ENCODE measurements at places on chromosomes 11 and 22.

DNA sequence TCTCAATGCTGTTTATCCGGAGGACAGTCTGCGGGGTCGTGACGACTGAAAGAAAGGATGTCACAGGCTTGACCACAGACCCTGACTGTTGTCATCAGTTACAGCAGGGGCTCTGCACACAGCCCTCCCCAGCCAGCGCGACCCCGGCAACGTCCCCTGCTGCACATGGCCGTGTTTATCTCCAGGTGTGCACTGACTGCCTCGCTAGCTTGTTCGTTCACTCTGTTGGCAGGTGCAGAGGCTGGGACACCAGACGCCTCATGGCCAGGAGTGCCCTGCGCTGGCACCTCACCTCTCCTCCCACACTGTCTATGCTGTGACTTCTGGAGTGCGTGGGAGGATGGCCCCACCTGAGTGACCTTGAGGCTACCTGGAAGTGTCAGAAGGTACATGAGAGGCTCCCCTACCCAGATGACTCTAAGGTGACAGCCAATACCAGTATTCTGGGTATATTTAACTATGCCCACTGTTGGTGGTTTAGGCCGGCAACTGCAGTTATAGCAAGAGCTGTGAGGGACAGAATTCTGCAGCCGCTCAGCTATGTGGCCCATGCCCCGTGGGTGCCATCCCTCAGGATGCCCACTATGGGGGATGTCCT is 12.2 kb downstream of the MRPL21 start:
- no peaks in the 10 kb centered on the region for H3K4me1 ChIP-seq
- H3K27ac ChIP-seq, result no peak overlapping the region
- H3K36me3 ChIP-seq, result peaks cover 41% of the 10 kb centered on the region
- no peak for DNase-seq
- no peak overlapping the region for H3K4me3 ChIP-seq
- no peaks in the 10 kb centered on the region for H3K27me3 ChIP-seq

DNA sequence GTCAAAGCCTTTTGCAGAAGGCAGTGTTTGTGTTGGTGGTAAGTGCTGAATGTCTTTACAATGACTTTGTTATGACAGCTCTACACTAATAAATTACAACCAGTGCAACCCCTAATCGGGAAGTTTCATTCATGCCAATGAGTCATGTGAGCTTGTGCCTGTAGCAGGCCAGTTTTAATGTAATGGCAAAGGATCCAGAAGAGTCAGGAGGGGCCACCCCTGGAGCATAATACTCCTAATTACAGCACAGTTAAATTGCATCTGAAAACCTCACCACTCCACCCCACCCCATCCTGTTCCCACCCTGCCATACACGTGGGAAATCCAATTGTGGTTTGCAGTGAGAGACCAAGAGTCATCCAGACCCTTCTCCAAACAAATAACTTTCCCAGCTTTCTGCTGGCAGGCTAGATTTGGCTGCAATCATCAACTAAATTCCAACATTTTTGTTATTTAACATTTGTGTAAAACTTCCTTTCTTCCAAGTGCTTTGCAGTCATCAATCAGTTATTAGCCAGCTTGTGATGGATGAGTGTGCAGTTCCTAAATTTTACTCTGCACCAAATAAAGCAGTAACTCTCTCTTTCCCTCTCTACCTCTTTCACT is 277.3 kb upstream of the FAT3 start:
- no peak for DNase-seq
- H3K27me3 ChIP-seq, result no peaks in the 10 kb centered on the region
- H3K27ac ChIP-seq, result no peak overlapping the region
- H3K36me3 ChIP-seq, result no peaks in the 10 kb centered on the region

DNA sequence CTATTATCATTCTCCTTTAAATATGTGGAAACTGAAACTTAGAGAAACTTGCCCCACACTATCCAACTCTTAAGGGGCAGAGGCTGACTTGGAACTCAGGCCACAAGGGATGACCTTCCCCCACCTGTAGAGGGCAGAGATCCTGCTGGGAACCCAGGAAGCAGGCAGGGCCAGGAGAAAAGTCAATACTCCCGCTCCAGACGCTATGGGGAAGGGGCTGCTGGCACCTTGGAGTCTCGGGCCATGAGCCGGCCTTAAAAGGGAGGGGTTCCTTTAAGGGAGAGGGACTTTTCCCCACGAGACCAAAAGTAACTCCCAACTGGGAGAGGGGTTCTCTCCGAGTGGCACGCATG is 620 bp upstream of the ANO5 start:
- peak overlapping the region; percentile 28 for H3K4me3 ChIP-seq
- H3K27me3 ChIP-seq, result peaks cover 34% of the 10 kb centered on the region
- no peak overlapping the region for H3K27ac ChIP-seq

DNA sequence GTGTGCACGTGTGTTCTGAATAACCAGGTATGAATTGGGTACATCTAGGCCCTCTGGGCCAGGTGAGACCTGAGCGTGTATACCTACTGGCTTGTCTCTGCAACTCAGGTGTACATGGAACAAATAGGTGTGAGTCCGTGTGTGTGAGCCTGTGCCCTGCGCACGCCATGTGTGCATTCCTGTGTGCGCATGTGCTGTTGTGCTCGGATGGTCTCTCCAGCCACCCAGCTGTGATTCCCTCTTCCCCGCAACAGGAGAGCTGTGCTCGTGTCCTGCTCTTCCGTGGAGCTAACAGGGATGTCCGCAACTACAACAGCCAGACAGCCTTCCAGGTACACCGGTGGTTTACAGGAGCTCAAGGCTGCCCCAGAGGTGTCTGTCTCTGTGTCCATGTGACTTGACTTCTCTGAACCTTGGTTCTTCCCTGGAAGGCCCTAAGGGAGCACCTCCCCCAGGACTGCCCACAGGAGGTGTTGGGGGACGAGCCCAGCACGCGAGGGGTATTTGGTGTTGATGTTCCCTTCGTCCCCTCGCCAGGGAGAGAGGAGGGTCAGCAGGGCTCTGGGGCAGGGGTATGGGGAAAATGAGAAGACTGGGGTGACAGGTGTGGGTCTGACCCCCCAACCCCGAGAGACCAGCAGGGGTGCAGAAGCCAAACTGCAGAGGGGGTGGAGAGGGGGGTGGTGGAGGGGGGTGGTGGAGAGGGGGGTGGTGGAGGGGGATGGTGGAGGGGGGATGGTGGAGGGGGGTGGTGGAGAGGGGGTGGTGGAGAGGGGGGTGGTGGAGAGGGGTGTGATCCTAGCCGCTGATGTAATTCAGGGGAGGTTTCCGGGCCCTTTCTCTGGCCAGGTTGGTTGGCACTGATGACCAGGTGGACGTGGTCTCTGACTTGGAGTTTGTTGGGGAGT is 10.7 kb downstream of the SHANK3 start:
- DNase-seq, result no peak
- H3K27ac ChIP-seq, result no peak overlapping the region
- H3K4me3 ChIP-seq, result no peak overlapping the region
- peaks cover 7% of the 10 kb centered on the region for H3K27me3 ChIP-seq
- H3K36me3 ChIP-seq, result no peaks in the 10 kb centered on the region
- no peaks in the 10 kb centered on the region for H3K4me1 ChIP-seq

DNA sequence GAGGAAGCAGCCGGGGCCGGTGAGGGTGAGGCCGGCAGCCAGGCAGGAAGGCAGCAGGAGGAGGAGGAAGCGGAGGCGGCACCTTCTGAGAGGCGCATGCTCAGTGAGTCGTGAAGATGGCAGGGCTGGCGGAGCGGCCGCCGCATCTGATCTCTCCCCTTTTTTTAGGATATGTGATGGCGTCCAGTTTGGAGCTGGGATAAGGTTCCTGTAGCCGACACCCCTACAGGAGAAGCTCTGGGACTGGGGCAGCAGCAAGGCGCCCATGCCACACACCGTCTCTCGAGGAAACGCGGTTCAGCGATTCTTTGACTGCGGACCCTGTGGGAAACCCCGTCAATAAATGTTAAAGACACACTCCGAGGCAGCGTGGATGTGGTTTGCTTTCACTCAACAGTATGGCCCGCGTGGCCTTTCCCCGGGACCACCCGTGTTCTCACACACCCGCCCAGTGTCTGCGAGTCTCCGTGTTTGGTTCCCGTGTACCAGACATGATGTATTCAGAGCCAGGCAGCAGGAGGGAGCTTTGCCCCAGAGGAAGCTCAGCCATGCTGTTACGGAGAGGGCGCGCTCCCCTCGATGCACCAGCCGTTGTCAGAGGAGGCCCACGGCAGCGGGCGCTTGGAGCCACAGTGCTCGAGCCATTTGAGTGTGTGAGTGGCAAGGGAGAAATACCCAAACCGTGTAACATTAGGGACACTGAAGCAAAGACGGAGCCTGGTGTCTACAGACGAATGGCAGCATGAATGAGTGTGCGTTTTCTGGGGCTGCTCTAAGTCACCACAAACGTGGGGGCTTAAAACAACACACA is 27.7 kb upstream of the PARVB start:
- peaks cover 29% of the 10 kb centered on the region for H3K4me1 ChIP-seq
- peaks cover 61% of the 10 kb centered on the region for H3K36me3 ChIP-seq
- no peaks in the 10 kb centered on the region for H3K27me3 ChIP-seq
- H3K27ac ChIP-seq, result peak overlapping the region; percentile 39
- DNase-seq, result peak; percentile 62

DNA sequence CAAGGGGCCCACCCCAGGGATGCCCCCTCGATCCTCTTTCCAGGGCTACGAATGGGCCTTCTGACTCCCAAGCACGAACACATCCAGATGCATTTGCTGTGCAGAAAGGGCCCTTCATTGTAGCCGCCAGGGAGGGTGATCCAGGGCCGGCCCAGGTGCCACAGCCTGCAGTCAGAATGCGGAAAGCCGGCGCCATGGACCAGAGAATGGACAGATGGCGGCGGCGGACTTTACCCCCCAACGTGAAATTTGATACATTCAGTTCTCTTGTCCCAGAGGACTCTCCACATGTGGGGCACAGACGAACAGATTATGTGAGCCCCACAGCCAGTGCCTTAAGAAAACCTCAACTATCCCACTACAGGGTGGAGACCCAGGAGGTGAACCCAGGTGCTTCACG is 87.2 kb downstream of the KIAA1671 start:
- no peak overlapping the region for H3K27ac ChIP-seq
- H3K27me3 ChIP-seq, result no peaks in the 10 kb centered on the region
- H3K36me3 ChIP-seq, result no peaks in the 10 kb centered on the region
- no peak overlapping the region for H3K4me3 ChIP-seq
- no peaks in the 10 kb centered on the region for H3K4me1 ChIP-seq

GRCh38 chr11:94974178-94974577 is 669 bp downstream of the KDM4D start:
- H3K27me3 ChIP-seq, result no peaks in the 10 kb centered on the region
- H3K4me1 ChIP-seq, result no peaks in the 10 kb centered on the region
- H3K36me3 ChIP-seq, result peaks cover 30% of the 10 kb centered on the region
- peak overlapping the region; percentile 89 for H3K4me3 ChIP-seq

DNA sequence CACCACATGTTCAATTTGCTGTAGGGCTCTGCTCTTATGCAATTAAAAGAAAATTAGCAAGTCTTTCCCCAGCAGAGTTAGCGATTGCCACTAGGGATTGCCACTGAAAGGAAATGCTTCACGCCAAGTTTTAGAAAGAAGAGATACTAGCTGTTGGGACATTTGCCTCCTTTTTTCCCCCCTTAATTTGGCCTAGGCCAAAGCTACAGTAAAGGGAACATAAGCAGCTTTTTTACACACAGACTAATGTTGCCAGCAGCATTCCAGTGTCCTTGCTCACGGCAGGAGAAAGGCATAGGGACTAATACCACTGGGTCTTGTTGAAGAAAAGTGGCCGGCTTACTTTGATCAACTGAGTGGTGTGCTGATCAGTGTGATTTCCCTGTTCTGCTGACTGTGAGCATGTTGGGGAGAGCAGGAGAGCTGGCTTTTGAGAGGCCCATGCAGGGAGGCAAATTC is 71.2 kb downstream of the PHF21A start:
- H3K27ac ChIP-seq, result no peak overlapping the region
- no peak for DNase-seq
- no peak overlapping the region for H3K4me3 ChIP-seq
- H3K36me3 ChIP-seq, result peaks cover 19% of the 10 kb centered on the region

DNA sequence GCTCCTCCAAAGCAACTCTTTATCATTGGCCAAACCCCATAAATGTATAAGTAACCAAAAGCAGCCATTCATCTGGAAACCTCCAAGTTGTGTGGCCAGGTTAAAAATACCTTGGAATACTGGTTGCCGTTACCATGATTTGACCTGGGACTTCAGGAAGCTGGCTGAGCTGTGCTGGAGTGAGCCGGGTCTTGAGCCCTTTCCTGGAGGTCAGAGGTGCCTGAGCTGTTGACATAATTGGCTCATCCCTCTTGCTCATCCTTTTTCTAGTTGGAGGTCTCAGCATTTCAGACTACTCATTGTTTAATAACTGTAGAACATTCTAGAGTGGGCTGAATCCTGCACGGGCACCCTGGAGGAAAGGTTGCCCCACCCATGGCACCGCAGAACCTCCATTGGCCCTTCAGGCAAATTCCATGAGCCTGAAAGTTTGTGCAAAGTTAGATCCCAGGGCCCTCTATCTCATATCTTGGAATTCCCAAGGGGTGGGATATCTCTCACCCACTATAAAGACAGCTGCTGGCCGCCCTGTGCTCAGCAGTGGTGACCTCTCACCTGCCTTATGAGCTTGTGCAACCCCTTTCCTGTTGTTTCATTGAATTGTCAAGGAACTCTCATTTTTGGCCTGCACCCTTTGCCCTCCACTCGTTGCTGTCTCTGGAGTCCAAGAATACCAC is 77.0 kb downstream of the C22orf31 start:
- H3K4me3 ChIP-seq, result no peak overlapping the region
- H3K4me1 ChIP-seq, result no peaks in the 10 kb centered on the region
- no peak for DNase-seq
- no peak overlapping the region for H3K27ac ChIP-seq
- H3K27me3 ChIP-seq, result no peaks in the 10 kb centered on the region

DNA sequence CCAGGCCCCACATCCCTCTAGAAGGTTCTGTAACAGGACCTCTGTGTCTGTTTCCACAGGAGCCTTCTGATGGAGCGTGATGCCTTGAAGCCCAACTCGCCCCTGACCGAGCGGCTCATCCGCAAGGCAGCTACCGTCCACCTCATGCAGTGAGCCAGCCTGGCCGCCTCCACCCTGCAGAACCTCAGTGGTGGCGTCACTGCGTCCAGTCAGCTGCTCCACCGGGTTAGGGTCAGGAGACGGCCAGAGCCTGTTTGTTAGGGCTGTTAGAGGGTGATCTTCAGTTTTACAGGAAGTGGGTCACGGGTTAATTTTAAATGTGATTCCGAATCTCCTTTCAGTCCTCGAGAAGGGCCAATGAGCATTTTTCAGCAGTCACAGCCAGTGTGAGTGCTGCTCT is 3.9 kb upstream of the GTSE1 start:
- no peak for DNase-seq
- H3K4me3 ChIP-seq, result no peak overlapping the region
- no peak overlapping the region for H3K27ac ChIP-seq
- peaks cover 33% of the 10 kb centered on the region for H3K4me1 ChIP-seq
- H3K36me3 ChIP-seq, result no peaks in the 10 kb centered on the region
- H3K27me3 ChIP-seq, result no peaks in the 10 kb centered on the region

Measured in CD4-positive, alpha-beta T cell (primary cell).